Muscle of leg (tissue), 16 donors: ENCODE measurements at places on chromosomes 4 and X.
A peak's percentile ranks its signal among the peaks of the same experiment; 100 is the strongest.

- no peaks in the 10 kb centered on the region for H3K27me3 ChIP-seq
- no peaks in the 10 kb centered on the region for H3K4me1 ChIP-seq
- H3K36me3 ChIP-seq = no peaks in the 10 kb centered on the region
- H3K4me3 ChIP-seq = no peak overlapping the region
- no peak for DNase-seq
- H3K27ac ChIP-seq = no peak overlapping the region
Observed at GRCh38 chr4:85039526-85039925, 73.0 kb upstream of the WDFY3 start.

GRCh38 chr4:18082236-18082635 is 60.7 kb upstream of the LCORL start:
- H3K27me3 ChIP-seq = no peaks in the 10 kb centered on the region
- no peak overlapping the region for H3K27ac ChIP-seq
- no peaks in the 10 kb centered on the region for H3K4me1 ChIP-seq
- H3K4me3 ChIP-seq = no peak overlapping the region

DNA sequence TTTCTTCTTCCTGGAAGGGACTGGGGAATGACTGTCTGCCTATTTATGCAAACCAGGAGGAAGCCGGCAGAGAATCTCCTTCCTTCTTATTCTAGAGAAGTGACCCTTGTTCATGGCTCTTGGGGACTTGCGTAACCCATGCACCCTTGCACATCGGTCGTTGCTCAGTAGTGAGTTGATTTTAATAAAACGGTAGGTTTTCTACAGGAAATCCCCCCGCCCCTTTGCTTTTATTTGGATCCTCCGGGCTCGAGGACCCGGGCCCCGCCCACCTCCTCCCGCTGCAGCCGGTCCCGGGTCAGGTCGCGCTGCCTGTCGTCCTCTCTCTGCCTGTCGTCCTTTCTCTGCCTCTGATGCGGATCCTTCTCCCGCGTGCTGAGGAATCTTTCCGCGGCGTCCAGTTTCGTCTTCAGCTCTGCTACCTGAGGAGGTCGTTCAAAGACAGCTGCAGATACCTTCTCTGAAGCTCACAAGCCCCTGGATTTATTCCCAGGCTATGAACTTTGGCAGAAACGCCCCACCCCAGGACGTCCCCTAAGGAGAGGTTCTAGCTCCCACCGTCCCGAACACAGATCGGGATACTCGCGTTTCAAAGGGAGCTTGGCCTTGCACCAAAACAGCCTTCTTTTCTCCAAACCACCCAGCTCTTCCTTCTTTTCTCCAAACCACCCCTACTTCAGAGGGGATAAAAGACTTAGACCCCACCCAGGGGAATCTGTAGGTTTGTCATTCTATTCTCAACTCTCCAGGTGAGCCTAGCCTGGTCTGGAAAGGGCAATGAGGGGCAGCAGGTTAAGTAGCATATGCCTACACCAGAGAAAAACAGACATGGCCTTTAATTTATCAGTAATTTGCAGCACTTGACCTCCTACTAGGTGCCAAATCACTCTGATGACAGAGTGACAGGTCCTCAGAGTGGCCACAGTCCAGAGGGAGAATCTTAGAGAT is 7.0 kb downstream of the TNIP3 start:
- no peaks in the 10 kb centered on the region for H3K36me3 ChIP-seq
- peak overlapping the region; percentile 45 for H3K4me3 ChIP-seq
- peaks cover 6% of the 10 kb centered on the region for H3K4me1 ChIP-seq
- H3K27ac ChIP-seq = no peak overlapping the region
- DNase-seq = peak; percentile 61

DNA sequence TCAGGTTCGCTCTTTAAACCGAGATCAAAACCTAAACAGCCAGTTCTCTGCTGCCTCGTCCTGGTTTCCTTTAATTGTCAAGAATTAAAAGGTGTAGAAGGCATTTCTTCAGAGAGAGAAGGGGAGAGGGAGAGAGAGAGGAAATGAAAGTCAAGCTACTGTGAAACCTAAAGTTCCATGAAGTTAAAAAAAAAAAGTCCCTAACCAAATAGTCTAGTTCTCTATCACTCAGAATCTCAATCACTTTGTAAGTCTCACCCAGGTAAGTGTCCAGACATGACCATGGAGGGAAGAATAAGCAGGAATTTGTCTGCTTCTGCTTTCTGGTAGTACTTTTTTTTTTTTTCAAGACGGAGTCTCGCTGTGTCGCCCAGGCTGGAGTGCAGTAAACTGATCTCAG is 18.8 kb upstream of the SMIM14 start:
- H3K27me3 ChIP-seq = no peaks in the 10 kb centered on the region
- no peaks in the 10 kb centered on the region for H3K4me1 ChIP-seq
- no peaks in the 10 kb centered on the region for H3K36me3 ChIP-seq
- H3K4me3 ChIP-seq = no peak overlapping the region
- H3K27ac ChIP-seq = no peak overlapping the region

DNA sequence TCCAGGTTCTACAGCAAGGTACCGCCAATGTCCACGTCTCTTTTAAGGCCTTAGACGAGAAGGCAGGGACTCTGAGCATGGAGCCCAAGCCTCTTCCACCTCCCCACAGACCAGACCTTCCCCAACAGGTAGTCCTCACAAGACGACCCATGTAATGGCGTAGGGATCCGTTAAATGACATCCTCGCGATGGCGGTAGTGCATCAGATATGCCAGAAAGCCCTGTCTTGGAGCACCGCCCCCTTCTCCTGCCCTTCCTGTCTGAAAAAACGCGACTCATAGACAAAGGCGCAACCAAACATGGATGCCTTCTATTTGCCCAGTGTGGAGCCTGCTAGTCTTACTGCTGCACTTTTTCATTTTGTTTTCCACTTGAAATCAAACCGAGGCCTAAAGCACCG is 185.4 kb downstream of the OR13H1 start:
- peaks cover 2% of the 10 kb centered on the region for H3K4me1 ChIP-seq
- peak overlapping the region; percentile 86 for H3K27ac ChIP-seq

- H3K4me3 ChIP-seq = peak overlapping the region; percentile 93
- H3K4me1 ChIP-seq = peaks cover 21% of the 10 kb centered on the region
- H3K36me3 ChIP-seq = no peaks in the 10 kb centered on the region
- H3K27me3 ChIP-seq = no peaks in the 10 kb centered on the region
- peak; percentile 55 for DNase-seq
Observed at GRCh38 chr4:147733716-147734344, 1.9 kb downstream of the ARHGAP10 start.

DNA sequence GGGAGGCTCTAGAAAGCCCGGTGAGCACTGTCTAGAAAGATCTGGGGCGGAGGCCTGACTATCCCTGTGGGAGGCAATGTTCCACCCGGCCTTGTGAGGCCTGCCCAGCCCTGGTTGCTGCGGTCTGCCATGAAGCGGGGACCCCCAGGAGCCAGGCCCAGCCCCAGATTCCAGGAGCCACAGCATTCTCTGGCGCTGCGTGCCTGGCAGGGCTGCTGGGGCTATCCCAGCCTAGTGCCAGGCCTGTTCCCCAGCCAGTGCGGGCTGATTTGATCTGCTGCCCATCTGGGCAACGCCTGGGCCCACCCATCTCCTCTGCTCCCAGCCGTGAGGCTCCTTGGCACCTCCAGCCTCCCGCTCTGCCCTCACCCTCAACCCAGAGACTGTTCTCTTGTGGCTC is 19.6 kb downstream of the ATP2B3 start:
- DNase-seq = no peak
- H3K4me1 ChIP-seq = peaks cover 68% of the 10 kb centered on the region
- H3K27me3 ChIP-seq = peaks cover 8% of the 10 kb centered on the region
- no peaks in the 10 kb centered on the region for H3K36me3 ChIP-seq
- H3K4me3 ChIP-seq = no peak overlapping the region
- H3K27ac ChIP-seq = peak overlapping the region; percentile 57

GRCh38 chr4:186770481-186771175 is 47.0 kb upstream of the FAT1 start:
- no peaks in the 10 kb centered on the region for H3K27me3 ChIP-seq
- H3K4me1 ChIP-seq = no peaks in the 10 kb centered on the region
- no peak overlapping the region for H3K4me3 ChIP-seq
- no peak overlapping the region for H3K27ac ChIP-seq

GRCh38 chr4:90061881-90062280 is 65.3 kb upstream of the CCSER1 start:
- H3K27ac ChIP-seq = no peak overlapping the region
- no peak overlapping the region for H3K4me3 ChIP-seq
- DNase-seq = no peak

- no peak overlapping the region for H3K4me3 ChIP-seq
- H3K27me3 ChIP-seq = no peaks in the 10 kb centered on the region
- no peak overlapping the region for H3K27ac ChIP-seq
Observed at GRCh38 chr4:73445383-73446335, 9.6 kb downstream of the AFP start.

DNA sequence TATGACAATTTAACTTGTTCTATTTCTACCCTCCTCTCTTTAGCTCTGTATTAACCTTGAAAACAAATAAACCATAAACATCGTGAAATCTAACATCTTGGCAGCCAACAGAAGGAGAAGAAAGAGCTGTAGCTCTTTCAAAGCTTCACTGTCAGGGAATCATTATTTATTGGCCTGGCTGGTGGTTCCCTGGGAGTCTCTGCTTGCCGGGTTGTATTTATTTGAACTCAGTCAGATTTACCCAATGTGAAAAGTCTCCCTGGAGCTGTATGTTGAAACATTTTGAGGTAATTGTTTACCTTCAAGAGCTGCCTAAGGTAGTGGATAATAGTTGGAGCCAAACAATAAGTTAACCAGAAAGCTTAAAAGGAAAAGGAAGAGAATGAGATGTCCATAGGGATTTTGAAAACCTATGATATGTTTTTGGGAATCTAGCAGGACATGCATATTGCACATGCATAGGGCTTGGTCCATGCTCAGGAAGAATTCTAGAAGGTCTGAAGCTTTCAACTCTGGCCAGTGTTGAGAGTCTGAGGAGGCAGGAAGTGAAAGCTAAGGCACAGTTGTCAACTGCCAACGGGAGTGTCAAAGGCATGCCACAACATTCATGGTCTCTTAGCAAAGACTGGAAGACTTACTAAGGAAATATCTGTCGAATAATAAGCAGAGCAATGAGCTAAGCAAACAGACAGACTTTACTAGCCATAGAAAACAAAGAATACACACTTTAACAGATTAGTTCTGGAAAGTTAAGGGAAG is 621.6 kb downstream of the PCDH7 start:
- no peak for DNase-seq
- no peaks in the 10 kb centered on the region for H3K36me3 ChIP-seq
- no peaks in the 10 kb centered on the region for H3K4me1 ChIP-seq
- no peak overlapping the region for H3K4me3 ChIP-seq

DNA sequence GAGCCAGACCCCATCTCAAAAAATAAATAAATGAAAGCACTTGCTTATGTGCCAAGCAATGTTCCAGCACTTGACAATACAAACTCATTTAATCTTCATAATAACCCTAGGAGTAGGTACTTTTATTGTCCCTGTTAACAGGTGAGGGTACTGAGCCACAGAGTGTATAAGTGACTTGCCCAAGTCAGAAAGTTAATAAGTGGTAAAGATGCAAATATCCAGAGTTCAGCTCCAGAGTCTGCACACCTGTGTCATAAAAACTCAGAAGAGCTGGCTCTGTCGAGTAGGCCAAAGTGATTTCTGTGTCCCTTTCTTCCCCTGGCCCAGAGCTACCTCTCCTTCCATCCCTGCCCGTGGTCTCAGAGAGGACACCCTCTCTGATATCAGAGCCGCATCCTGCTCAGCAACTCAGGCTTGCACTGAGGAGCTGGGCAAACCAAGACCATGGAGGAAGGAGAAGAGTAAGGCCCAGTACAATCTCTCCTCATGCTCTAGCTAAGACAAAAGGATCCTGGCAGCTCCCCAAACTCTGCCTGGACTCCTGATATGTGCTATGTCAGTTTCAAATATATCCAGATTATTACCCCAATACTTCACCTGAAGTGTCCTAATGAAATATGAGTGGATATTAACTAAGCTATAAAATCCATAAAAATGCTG is 136.3 kb downstream of the HS6ST2 start:
- H3K36me3 ChIP-seq = no peaks in the 10 kb centered on the region
- DNase-seq = no peak
- peaks cover 10% of the 10 kb centered on the region for H3K27me3 ChIP-seq
- no peak overlapping the region for H3K4me3 ChIP-seq
- no peaks in the 10 kb centered on the region for H3K4me1 ChIP-seq

GRCh38 chrX:131477498-131477897 is 66.4 kb upstream of the OR13H1 start:
- H3K4me3 ChIP-seq = no peak overlapping the region
- peaks cover 8% of the 10 kb centered on the region for H3K27me3 ChIP-seq
- no peaks in the 10 kb centered on the region for H3K36me3 ChIP-seq
- no peak overlapping the region for H3K27ac ChIP-seq
- H3K4me1 ChIP-seq = no peaks in the 10 kb centered on the region
- DNase-seq = no peak

DNA sequence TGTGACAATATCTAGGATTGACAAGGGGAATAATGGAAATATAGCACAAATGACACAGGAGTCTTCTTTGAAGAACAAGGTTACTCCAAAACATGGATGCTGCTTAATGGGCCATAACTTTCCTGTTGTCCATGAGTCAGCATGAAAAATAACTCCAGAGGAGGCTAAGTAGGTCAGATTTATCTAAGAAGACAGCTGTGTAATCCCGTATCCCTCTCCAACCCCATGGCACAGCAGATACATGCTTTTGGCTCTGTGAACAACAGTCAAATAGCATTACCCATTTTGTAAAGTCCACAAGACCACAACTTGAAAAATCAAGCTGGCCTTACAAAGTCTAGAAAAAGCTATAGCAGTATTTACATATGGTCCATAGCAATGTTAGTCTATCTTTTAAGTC is 2.1 kb upstream of the TMEM131L start:
- H3K4me3 ChIP-seq = no peak overlapping the region
- H3K27me3 ChIP-seq = no peaks in the 10 kb centered on the region
- H3K36me3 ChIP-seq = no peaks in the 10 kb centered on the region

- H3K27ac ChIP-seq = no peak overlapping the region
- DNase-seq = no peak
- no peaks in the 10 kb centered on the region for H3K27me3 ChIP-seq
- H3K36me3 ChIP-seq = no peaks in the 10 kb centered on the region
- H3K4me1 ChIP-seq = no peaks in the 10 kb centered on the region
Observed at GRCh38 chrX:6299724-6300123, 71.1 kb upstream of the NLGN4X start.

DNA sequence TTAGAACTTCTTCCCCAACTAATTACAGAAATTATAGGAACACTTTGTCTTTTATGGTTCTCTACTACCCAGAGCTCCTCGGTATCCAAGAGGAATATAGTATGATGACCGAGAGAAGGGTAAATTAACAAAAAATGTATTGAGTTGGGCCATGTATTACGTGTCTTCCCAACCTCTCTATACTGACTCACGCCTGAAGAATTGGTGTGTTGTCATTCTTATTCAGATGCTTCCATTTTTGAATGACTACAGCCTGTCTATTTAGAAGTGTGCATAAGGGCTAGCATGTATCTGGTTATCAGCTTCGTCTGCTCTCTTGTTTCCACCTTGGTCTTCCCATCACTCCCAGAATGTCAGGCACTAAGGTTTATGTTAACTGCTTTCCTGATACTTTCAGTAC is 24.5 kb upstream of the SCD5 start:
- H3K27me3 ChIP-seq = no peaks in the 10 kb centered on the region
- DNase-seq = no peak
- H3K36me3 ChIP-seq = peaks cover 47% of the 10 kb centered on the region
- no peak overlapping the region for H3K27ac ChIP-seq
- no peak overlapping the region for H3K4me3 ChIP-seq
